ENCODE measurements at places on chromosomes 3 and 15.

- DNase-seq = no peak
Measured at GRCh38 chr15:22951381-22952280, 28.5 kb downstream of the CYFIP1 start.

GRCh38 chr3:170485294-170485693 is 66.6 kb downstream of the CLDN11 start:
- DNase-seq = no peak

- no peak for DNase-seq
Measured at GRCh38 chr15:99145778-99146177, 40.9 kb downstream of the SYNM start.

GRCh38 chr3:155193868-155194267 is 99.6 kb downstream of the STRIT1 start:
- no peak for DNase-seq

- DNase-seq = no peak
Measured at GRCh38 chr15:28117432-28117990, 18.4 kb upstream of the OCA2 start.

- no peak for DNase-seq
Measured at GRCh38 chr15:39770748-39771689, 11.6 kb downstream of the FSIP1 start.

- DNase-seq = no peak
Measured at GRCh38 chr3:50358355-50358910, 888 bp downstream of the TMEM115 start.

GRCh38 chr3:81770710-81771109 is 9.3 kb upstream of the GBE1 start:
- no peak for DNase-seq

- no peak for DNase-seq
Measured at GRCh38 chr3:171234298-171235010, 207.9 kb upstream of the SLC2A2 start.

- no peak for DNase-seq
Measured at GRCh38 chr3:115380883-115381572, 233.9 kb upstream of the ZBTB20 start.

GRCh38 chr3:71436337-71436736 is 147.2 kb downstream of the FOXP1 start:
- DNase-seq = no peak

- no peak for DNase-seq
Measured at GRCh38 chr15:61119556-61119955, 109.5 kb downstream of the RORA start.

DNA sequence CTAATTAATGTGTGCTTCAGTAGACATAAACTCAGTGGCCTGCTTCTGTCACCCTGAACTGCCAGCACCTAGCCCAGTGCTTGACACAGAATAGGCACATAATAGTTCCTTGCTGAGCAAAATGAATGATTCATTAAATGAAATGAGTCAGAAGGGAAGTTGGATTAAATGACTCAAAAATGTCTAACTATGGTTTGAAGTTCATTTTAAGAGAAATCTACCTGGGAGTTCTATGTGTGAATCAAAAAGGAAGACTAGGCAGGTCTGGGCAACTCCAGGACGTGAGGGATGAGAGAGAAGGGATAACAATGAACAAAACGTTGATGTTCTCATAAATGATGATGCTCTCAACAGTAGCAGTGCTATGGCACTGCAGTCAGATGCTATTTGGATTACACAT is 175.0 kb downstream of the CFAP20DC start:
- DNase-seq = no peak

DNA sequence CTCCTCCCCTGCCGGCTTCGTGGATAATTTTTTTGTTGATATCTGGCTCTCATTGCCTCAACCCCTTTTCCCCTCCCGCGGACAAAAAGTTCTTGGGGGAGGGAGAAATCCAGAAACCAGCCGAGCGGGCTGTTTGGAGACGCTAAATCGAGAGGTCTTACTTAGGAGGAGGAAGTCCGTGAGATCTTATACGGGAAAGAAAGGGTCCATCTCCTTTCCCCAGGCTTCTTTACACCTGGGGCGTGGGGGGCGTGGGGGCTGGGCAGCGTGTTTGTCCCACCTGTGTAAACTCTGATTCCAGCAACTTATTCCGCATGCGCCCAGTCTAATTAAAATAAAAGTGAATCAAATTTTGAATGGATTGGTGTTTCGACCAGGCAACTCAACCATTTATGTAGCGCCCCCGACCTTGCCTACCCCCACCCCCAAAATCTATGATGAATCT is 364 bp upstream of the CADPS start:
- DNase-seq = no peak

- no peak for DNase-seq
Measured at GRCh38 chr3:147099076-147099475, 307.3 kb downstream of the ZIC4 start.

- no peak for DNase-seq
Measured at GRCh38 chr3:72231439-72232196, 446.7 kb upstream of the PROK2 start.

DNA sequence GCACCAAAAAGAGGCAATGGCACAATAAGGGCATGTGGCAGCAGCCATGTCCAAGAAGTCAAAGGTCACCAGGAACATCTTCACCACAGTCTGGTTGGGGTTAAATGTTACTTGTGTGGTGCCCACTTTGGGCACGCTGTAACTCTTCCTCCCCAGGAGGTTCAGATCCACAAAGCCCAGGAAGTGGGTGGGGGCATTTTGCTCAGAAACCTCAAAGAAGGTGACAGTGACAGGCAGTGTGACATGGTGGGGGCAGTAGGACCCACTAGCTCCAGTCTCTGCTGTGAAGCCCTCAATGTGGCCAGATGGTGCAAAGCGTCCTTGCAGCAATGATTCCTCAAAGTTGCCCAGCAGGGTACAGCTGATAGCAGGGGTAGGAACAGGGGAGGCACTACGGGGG is 5.8 kb downstream of the ZNF80 start:
- DNase-seq = no peak

DNA sequence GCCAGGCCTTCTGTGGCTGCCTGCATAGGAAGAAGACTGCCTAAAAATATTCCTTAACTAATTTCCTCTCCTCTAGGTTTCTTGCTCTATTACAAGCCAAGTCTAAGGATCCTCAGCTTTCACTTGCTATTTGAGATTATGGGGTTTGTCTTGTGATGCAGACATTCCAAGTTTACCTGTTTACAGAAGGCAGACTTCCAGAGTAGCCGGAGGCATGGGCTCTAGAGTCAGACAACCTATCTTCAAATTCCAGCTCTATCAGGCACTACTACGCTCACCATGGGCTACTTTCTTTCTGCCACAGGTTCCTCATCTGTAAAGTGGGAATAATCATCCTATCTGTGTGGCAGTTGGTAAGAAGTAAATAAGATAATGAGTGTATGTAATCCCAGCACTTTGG is 95.6 kb upstream of the BCL6 start:
- DNase-seq = no peak

DNA sequence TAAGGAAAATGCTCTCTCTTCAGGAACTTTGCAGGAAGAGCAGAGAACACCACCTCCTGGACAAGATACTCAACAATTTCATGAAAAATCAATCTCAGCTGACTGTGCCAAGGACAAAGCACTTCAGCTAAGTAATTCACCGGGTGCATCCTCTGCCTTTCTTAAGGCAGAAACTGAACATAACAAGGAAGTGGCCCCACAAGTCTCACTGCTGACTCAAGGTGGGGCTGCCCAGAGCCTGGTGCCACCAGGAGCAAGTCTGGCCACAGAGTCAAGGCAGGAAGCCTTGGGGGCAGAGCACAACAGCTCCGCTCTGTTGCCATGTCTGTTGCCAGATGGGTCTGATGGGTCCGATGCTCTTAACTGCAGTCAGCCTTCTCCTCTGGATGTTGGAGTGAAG is 200.5 kb downstream of the AKAP13 start:
- DNase-seq = no peak

DNA sequence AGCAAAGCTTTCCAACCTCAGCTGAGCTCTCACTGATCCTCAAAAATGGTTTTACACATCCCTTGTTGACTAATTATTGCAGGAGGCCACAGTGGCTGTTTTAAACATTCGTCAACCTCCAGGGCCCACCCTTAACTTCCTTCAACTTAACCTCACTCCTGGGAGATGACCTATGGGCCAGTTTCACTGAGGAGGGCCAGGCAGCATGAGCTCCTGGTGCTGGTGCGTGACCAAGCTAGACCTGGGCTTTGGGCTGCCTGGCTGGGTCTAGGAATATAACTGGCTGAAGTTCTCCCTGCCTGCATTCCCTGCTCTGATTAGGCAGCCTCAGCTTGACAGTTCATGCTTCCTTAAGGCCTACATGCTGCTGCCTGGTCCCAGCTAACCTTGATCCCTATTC is 273.7 kb upstream of the ATP11B start:
- DNase-seq = no peak

GRCh38 chr15:66294157-66294931 is 976 bp downstream of the DIS3L start:
- DNase-seq = no peak
